8988T (cell line): ENCODE measurements at places on chromosomes 11 and 22.

DNA sequence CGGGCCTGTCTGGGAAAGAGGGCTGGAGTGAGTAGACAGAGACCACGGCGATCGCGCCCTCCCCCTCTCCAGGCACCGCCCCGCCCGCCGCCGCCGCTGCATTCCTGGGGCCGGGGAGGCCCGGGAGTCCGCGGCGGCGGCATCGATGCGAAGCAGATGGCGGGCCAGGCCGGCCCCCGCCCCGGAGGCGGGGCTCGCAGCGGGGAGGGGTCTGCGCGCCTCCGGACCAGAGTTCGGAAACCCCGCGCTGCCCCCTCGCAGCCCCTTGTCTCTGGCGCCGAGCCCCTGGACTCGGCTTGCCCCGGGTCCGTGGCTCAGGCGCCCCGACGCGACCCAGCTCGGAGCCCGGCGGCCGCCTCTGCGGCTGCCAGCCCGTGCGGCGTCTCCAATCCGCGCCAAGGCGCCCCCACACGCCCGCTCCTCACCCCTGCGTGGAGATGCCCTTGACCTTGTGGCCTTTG is 1.3 kb downstream of the SCARF2 start:
- no peak for DNase-seq

GRCh38 chr11:118666371-118666770 is 13.1 kb downstream of the TREH start:
- DNase-seq = no peak

GRCh38 chr22:49740242-49740641 is 87.4 kb downstream of the BRD1 start:
- no peak for DNase-seq

DNA sequence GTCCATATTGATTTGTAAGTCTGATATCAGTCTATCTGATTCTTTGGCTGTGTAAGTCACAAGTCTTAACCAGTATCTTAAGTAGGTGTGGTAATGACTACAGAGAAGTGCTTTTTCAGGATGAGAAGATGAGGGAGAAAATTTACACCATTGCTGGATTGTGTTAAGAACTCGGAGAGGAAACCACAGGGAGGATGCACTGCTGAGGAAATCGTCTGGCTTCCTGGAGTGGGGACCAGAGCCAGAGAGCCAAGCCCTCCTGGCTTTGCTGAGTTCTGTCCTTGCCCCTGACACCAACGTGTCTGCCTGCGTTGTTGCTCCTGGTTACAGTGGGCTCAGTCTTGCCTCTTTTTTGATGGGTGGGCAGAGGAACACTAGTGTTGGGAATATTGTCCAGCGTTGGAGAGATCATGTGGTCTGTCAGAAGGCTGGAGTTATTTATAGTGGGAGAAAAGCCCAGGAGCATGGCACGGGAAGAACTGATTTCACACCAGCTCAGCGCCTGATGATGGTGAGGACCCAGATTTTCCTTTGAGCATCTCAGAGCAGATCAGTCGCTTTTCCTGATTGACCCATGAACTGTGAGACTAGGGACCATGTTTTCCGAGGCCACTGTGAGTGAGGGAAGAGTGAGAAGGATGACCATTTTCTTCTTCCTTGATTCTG is 29.6 kb downstream of the MARK2 start:
- DNase-seq = no peak

- DNase-seq = no peak
Measured at GRCh38 chr11:85536438-85536837, 90.7 kb downstream of the DLG2 start.

- DNase-seq = no peak
Measured at GRCh38 chr11:7527029-7527428, 13.2 kb downstream of the PPFIBP2 start.
